Fibroblast of upper back skin (primary cell): ENCODE measurements at places on chromosomes 16 and 17.

GRCh38 chr17:58621174-58621573 is 70.7 kb downstream of the TEX14 start:
- no peak for DNase-seq

DNA sequence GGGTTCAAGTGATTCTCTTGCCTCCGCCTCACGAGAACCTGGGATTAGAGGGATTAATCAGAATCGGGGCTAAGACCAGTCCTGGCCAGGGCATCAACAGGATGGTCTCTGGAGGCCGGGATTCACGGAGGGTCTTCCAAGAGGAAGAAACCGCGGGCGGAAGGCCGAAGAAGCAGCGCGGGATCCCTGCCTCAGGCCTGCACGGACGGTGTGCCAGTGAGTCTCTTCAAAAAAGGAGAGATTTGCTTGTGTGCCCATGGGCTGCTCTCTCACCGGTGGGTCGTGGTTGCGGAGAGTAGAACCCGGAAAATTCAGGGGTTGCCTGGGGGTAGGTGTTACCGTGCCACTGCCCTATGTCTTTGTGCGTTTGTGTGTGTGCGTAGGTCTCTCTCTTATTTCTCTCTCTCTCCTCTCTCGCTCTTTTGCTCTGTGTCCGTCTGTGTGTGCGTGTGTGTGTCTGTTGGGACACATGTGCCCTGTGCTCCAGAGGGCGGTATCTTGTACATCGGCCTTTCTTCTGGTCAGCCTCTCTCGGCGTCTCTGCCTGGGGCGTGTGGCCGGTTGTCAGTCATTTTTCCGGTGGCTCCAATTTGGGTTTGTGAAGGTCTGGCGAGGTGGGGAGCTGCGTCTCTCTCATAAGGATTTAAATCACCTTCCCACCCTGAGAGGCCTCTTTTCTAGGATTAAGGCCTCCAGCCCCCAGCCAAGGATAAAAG is 613.2 kb downstream of the KCNJ18 start:
- DNase-seq = no peak

GRCh38 chr16:55370762-55371482 is 46.9 kb downstream of the IRX6 start:
- DNase-seq = peak; percentile 66

DNA sequence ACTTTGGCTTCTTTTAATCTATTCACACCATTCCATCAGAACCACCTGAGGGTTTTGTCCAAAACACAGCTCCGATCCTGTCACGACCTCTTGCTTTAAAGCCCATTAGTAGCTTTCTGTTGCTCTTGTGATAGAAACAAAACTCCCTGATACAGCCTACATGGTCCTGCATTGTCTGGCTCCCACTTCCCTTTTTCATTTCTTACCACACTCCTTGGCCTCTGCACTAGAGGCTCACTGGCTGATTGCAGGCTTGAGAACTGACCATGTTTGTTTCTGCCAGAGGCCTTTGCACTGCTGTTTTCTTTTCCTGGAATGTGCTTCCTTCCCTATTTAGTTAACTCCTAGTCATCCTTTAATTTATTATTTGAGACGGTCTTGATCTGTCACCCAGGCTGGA is 23.7 kb downstream of the IST1 start:
- DNase-seq = no peak

DNA sequence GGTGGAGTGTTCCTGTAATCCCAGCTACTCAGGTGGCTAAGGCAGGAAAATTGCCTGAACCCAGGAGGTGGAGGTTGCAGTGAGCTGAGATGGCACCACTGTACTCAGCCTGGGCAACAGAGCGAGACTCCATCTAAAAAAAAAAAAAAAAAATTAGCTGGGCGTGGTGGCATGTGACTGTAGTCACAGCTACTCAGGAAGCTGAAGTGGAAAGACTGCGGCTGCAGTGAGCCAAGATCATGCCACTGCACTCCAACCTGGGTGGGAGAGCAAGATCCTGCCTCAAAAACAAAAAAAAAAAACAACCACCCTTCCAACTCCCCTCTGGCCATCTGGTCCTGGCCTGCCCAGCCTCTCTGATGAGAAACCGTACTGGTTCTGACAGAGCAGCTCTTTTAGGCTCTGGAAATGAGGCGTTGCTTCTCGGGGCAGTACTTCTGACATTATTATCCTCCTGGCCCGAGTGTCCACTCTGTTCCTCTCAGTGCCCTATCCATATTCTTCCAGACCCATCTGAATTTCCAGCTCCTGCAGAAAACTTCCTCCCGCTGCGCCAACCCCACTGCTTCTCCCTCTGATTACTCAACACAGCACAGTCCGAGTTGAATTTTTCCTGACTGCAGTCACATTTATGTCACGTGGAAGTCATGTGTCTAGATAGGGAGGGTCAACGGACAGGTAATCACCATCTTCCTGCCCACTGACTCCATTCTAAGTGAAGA is 13.3 kb downstream of the GGA2 start:
- DNase-seq = no peak

DNA sequence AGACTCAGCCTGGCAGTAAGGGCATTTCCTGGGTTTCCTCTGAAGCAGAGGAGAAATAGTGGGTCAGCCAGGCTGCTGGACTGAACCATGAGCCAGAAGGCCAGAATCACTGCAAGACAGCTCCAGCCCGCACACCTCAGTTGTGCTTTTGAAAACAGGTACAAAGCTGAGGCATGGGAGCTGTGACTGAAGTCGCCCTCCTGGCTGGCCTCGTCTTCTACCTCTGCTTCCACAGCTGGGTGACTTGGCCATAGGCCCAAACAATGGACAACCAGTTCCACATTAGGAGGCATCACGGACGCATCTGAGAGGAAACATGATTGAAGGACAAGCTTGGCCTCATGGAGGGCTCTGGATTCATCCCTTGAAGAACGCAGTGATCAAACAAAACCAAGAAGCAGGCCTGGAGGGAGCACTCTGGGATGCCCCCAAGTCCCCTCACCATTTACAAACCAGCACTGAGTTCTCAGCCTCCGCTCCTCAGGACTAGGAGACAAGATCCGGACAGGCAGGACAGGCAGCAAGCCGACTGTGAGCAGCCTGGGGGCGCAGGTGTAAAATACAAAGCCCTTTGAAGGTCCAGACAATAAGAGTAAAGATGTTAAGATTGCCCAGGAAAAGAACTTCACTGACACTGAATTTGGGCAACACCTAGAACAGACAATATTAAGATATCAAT is 68.7 kb downstream of the N4BP1 start:
- no peak for DNase-seq
